M059J (cell line): ENCODE measurements at places on chromosomes 4 and X. TPM values are rescaled to one million over a fixed set of nuclear protein-coding genes. Genes with fewer than 3 reads are reported as not detected.
A peak's percentile ranks its signal among the peaks of the same experiment; 100 is the strongest.

- DNase-seq: no peak
These were observed 1688.0 kb downstream of the STIM2 start for GRCh38 chr4:28548594-28548993.

The RBM46 gene
- not detected in 2 replicates for total RNA-seq

DNA sequence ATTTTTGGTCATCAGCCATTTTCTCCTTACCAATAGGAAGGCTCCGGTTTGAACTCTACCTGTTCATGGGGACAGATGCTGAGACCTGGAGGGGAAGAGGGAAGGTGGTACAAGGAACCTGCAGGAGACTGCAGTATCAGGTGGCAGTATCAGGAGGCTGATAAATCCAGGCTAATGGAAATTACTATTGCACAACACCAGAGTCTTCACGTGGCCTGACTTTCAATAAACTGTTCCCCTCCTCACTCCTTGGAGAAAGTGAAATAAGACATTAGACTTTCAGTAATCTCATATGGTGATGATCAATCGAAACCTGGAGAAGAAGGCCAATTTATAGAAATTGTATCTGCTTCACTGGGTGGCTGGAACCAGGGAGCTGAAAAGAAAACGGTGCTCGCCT lies 46.2 kb upstream of the BCOR start:
- DNase-seq: no peak

The MAGEA11 gene
- total RNA-seq: 0.07 and 0.42 TPM in 2 replicates

- DNase-seq: peak; percentile 62
These were observed 50.2 kb downstream of the ANKRD17 start for GRCh38 chr4:73208376-73208775.

DNA sequence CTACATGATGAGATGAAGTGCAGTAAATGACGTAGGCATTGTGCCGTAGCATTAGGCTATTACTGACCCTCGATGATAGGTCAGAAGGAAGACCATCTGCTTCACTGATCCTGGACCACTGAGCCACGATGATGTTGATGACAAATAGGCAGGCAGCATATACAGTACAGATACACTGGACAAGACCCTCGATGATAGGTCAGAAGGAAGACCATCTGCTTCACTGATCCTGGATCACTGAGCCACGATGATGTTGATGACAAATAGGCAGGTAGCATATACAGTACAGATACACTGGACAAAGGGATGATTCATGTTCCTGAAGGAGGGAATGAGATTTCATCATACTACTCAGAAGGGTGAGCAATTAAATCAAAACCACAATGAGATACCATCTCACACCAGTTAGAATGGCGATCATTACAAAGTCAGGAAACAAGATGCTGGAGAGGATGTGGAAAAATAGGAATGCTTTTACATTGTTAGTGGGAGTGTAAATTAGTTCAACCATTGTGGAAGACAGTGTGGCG lies 50.9 kb downstream of the BEND4 start:
- peak; percentile 89 for DNase-seq

The CXorf65 gene
- total RNA-seq: not detected in 2 replicates

DNA sequence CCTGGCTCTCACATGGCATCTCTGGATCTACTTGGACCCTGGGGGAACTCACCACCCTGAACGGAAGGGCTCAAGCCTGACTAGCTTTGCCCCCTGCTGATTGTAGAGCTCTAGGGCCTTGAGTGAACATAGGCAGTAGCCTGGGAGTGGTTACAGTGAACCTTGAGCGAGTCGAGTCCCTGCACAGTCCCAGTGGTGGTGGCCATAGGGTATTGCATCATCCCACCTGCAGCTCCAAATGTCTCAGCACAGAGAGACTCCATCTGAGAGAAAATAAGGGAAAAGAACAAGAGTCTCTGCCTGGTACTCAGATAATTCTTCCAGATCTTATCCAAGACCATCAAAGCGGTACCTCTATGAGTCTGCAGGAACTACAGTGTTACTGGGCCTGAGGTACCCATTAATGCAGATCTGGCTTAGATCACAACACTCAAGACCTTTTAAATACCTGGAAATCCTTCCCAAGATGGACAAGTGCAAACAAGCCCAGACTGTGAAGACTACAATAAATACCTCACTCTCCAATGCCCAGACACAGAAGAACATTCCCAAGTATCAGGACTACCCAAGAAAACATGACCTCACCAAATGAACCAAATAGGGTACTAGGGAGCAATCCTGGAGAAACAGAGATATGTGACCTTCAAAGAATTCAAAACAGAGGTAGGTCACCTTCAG lies 167.5 kb upstream of the TET2 start:
- DNase-seq: no peak

DNA sequence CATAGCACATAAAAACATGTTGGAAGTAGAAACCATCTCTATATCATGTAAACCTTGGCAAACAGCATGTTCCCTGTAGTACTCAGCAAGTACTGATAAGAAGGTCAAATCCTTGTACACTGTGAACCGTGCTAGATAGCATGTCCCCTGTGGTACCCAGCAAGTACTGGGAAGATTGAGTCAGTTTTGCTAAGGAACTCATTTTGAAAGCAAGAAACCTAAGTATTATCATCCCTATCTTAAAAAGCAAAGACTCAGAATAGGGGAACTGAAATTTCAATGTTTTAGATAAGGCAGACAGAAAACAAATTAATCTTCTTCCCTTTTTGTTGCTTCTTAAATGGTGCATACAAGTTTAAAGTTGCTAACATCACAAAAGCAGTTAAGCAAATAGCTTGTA lies 180.2 kb downstream of the RBM46 start:
- DNase-seq: no peak

The IL15 gene
- total RNA-seq: 8.1 and 9.0 TPM in 2 replicates

DNA sequence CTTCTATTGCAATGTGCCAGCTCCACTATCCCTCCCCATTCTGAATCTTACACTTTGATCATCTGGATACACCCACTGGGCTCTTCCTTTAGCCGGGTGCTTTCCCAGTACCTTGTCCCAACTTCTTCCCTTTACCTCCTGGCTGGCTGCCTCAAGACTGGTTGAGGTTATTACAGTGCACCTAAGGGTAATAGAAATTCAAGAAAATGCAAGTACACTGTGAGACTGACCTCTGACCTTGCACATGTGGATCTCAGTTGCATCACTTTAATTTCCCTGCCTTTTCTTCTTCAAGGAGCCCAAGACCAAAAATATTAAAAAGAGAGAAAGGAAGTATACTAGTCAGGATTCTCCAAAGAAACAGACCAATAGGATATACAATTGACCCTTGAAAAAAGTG lies 53.9 kb upstream of the NOCT start:
- DNase-seq: no peak

GRCh38 chr4:8709050-8709728 lies 116.6 kb downstream of the CPZ start:
- no peak for DNase-seq

The EGFL6 gene
- not detected in 2 replicates for total RNA-seq

DNA sequence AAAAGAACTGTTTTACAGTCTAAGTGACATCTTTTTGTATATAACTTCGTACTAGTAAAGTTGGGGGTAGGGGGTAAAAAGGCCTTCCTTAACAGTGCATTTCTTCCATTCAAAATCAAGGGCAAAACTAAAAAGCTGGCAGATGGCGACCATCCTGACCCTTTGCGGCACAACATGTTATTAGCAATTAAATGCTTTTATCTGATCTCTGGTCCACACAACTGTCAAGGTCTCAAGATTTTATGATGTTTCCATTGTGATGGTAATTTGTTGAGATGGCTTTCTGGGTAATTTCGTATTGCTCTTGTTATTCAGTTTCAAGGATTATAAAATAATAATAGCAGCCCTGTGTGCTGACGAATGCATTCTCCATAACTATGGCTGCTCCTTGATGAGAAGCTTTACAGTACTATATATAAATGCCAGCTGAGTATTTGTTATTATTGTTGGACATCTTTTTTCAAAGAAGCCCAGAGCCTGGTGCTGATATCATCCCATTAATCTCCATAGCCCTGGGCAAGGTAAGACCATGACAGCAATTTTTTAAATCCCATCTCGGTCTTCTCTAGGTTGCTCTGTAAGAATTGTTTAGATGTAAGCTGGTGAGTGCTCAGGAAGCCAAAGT lies 89.5 kb downstream of the CBR4 start:
- DNase-seq: no peak

The CT55 gene
- 0.25 TPM in 1 of 2 replicates, not detected in the other for total RNA-seq

GRCh38 chrX:154016366-154017076 lies 3.2 kb downstream of the IRAK1 start:
- no peak for DNase-seq

DNA sequence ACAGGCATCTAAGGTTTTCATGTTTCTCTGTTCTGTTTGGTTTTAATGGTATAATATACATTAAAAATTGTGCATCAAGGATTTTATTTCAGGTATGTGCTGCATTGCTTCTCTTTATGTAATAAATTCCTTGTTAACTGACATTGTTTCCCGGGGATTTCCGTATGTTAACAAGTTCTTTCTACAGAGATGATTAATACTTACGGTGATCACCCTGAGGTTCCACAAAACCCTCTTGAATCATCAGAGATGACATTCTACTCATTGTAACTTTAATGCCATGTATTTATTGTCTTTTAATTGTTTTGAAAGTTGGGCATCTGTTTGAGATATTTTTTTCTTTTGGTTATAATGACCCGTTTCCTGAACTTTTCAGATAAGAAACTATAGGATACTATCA lies 37.5 kb downstream of the ARHGAP10 start:
- no peak for DNase-seq

DNA sequence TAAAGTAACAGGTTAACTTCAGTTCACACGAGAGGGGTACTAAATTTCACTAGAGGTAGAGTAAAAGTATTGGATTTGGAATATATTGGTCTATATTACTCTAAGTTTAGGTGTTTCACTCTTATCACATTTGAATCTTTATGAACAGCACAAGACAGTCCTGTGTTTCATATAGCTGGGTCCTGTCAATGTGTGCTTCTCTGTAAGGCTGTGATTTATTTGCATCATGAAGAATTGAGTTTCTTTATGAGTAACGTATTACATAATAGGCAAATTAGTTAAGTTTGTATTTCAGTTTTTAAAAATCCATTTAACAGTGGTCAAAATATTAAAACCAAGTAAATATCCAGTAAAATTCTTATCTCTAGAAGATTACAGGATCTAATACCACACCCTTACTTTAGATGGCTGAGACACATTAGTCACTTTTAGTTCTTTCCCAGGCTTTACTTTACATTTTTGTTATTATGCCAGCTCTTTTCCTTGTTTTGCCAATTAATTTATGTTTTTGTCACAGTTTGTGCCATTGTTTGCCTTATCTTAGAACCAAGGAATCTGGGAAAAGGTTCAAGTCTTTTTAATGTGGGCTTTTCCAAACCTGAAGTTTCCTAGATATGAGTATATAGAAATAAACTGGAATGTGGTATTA lies 32.1 kb downstream of the NUDT6 start:
- DNase-seq: peak; percentile 37

DNA sequence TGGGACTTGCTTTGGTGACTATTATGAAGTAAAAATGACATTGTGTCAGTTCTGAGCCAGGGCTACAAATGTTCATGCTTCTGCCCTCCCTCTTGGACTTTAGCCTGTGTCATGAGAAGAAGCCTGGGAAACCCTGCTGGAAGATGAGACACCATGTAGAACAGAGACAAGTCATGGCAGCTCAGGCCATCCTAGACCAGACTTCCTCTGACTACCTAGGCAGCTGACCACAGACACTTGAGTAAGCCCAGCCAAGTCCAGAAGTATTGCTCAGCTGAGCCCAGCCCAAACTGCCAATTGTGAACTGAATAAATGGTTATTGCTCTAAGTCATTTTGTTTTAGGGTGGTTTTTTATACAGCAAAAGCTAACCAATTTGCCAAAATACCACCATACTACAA lies 467.6 kb upstream of the CNKSR2 start:
- no peak for DNase-seq

- DNase-seq: peak; percentile 32
These were observed 956 bp downstream of the TAPT1 start for GRCh38 chr4:16225167-16225862.

DNA sequence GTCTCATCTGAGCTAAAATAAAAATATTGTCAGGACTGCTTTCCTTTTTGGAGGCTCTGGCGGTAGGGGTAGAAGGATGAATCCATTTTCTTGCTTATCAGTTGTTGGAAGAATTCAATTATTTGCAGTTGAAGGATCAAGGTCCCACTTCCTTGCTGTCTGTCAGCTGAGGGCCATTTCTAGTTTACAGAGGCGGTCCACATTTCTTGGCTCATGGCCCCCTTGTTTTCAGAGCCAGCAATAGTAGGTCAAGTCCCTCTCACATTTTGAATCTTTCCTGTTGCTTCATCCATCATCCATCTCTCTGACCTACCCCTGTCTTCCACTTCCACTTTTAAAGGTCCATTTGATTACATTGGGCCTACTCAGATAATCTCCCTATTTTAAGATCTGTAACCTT lies 1099.3 kb upstream of the DIAPH2 start:
- DNase-seq: no peak

The MAP7D3 gene
- 28.1 and 38.8 TPM in 2 replicates for total RNA-seq
